RKO (cell line): ENCODE measurements at places on chromosomes 4 and X.

GRCh38 chrX:5490786-5491563, 737.7 kb downstream of the NLGN4X start:
- peak; percentile 27 for DNase-seq

DNA sequence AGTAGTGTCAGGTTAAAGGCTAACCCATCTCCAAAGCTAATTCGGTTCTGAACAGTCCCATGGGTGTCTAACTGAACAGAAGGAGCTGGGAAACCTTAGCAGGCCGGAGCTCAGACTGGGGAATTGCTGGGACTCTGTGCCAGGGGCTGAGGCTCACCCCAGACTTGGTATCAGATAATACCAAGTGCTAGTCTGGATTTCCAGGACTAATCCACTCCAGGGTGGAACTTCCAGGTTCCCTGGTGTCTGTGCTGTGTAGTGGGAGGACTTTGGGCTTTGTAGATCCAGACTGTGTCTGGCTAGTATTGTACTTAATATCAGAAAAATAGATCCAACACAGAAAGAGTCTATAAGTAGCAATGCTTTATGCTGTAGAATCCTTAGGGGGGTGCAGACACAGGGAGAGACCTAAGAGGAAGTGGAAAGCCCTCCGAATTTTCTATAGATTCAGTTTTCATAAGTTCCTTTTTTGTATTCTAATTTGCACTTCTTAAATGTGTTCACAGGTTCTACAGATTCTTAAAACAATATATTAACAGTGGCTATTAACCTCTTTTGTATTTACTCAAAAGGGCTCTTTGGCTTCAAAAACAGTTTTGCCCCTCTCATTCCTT, 4.1 kb downstream of the ZNF827 start:
- no peak for DNase-seq

DNA sequence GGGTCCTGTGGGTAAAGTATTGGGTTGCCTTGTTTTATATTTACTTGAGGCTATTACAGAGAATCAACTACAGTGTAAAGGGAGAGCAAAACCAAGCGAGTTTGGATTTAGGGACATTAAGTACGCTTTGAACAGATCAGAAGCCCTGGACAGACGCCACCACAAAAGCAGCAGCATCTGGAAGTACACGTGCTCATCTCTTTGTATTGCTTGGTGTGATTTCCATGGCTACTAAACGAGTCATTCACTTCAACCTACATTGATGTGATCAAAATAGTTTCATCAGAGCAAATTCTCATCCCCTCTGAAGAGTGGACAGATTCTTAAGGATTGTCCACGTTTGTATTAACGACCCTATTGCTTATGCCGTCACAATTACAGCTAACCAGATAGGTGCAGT, 85.1 kb downstream of the SORBS2 start:
- DNase-seq, result no peak

DNA sequence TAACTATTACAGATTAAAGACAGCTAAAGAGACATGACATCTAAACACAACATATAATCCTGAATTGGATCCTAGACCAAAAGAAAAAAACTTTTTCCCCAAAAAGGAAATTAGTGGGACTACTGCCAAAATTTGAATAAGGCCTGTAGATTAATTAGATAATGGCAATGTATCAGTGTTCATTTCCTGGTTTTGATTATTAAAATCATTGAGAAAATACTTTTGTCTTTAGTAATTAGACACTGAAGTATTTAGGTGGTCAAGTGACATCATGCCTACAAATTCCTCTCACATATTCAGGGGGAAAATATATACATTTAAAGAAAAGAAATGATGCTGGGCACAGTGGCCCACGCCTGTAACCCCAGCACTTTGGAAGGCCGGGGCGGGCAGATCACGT, 10.4 kb upstream of the USO1 start:
- no peak for DNase-seq

DNA sequence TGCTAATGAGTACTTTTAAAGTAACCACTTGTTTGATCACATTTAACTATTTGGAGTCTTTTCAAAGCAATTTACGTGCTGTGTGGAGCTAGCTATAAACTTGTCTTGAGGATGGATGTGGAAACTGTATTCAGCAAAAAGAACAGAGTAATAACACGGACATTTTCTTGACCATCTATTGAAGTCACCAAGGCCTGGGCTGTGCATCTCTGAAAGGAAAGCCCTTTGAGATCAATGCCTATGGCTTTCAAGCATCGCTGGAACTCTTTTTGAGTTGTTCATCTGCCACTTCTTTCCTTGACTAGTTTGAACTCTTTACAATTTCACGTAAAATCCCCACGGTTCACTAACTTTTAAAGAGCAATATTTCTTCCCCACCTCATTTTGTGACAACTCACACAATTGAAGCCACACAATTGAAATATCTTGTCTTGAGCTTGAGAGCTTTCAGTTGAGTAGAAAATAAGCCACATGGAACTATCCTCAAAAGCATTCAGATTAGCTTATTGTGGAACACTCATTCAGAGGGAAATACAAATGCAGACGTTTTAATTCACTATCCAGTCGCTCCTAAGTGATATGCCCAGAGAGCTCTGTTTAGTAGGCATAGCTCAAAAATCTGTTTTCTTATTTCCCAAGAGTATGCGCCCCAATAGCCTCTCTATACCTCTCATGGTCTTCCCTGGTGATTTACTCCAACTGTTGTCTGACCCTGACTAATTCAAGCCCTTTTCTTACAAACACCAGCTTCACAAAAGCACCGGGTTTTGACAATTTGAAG, 134.9 kb upstream of the SLITRK2 start:
- DNase-seq, result no peak

DNA sequence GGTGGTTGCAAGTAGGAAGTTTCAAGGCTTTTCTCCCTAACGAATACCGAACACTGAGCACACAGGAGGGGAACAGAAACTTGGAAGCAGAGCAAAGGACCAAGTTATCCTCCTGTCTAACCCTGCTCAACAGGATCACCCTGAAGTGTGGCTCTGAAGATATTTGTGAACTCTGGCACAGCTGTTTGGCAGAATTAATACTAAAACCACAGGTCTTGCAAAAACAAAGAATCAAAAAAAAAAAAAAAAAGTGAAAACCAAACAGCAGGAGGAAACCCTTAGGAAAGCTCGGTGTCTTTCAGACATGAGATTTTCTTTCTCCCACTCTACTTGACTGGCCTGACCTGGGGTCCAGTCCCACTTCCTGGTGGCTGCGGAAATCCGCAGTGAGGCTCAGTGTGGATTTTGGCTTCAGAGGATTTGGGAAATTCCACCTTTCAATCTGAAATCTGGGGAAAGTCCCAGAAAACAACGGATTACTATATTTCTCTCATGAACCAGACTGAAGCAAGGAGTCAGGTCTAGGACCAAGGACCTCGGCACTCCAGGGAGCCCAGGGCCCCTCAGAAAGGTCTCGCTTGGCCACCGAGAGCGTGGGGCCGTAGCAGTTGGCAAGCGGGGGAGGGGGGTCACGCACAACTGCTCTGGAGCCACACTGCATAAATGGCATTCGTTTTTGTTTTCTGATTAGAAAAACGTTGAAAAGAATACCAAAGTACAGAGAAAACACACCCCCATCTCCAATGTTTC, 867 bp downstream of the TIFA start:
- peak; percentile 46 for DNase-seq

DNA sequence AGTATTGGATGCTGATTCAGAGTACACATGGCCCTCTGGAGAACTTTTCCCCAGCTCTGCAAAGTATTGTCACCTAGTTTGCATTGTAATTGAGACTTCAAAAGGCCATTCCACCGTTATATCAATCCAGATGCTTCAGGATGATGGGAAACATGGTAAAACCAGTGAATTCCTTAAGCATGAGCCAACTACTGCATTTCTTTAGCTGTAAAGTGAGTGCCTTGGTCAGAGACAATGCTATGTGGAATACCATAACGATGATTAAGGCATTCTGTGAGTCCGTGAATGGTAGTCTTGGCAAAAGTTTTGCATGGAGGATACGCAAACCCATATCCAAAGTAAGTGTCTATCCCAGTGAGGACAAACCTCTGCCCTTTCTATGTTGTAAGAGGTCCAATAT, 355.2 kb downstream of the DCAF12L2 start:
- no peak for DNase-seq

GRCh38 chr4:114249976-114250375, 270.5 kb upstream of the ARSJ start:
- DNase-seq, result no peak

DNA sequence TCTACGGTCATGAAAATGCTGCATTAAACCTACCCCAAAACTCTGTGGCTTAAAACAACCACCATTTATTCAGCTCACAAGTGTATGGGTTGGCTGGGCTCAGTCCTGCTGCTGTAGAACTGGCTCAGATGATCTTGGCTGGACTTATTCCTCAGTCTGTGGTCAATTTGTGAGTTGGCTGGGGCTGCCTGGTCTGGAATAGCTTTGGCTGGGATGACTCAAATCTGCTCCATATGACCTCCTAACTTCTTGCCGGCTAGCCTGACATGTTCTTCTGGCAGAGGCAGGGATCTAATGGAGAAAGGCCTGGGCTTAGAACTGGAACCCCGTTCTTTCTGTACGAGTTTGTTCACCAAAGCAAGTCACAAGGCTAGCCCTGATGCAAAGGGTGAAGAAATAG, 71.7 kb downstream of the CFAP299 start:
- no peak for DNase-seq

- DNase-seq, result no peak
Observed at GRCh38 chrX:43899878-43900815, 17.9 kb upstream of the MAOB start.

- DNase-seq, result no peak
Observed at GRCh38 chr4:153374442-153374841, 30.0 kb downstream of the MND1 start.

GRCh38 chr4:115113506-115114106, at the start of gene NDST4:
Gene NDST4, minus strand, starts transcription at chr4:115113620. Its CDS starts 36,584 bp downstream, at chr4:115077036.
- peak; percentile 16 for DNase-seq

- no peak for DNase-seq
Observed at GRCh38 chrX:24463077-24463476, 2.0 kb upstream of the PDK3 start.

- no peak for DNase-seq
Observed at GRCh38 chr4:107253090-107253489, 217.0 kb upstream of the DKK2 start.

DNA sequence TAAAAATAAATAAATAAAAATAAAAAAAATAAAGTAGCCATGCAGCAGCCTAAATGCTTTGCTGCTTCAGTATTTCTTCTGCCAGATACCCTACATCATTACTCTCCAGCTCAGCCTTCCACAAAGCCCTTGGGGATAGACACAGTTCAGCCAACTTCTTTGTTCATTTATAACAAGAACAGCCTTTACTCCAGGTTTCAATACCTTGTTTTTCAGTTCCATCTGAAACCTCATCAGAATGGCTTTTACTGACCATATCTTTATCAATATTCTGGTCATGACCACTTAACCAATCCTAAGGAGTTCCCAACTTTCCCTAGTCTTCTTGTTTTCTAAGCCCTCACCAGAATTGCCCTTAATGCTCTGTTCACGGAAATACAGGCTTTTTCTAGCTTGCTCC, 128.3 kb upstream of the MED14 start:
- DNase-seq, result no peak

DNA sequence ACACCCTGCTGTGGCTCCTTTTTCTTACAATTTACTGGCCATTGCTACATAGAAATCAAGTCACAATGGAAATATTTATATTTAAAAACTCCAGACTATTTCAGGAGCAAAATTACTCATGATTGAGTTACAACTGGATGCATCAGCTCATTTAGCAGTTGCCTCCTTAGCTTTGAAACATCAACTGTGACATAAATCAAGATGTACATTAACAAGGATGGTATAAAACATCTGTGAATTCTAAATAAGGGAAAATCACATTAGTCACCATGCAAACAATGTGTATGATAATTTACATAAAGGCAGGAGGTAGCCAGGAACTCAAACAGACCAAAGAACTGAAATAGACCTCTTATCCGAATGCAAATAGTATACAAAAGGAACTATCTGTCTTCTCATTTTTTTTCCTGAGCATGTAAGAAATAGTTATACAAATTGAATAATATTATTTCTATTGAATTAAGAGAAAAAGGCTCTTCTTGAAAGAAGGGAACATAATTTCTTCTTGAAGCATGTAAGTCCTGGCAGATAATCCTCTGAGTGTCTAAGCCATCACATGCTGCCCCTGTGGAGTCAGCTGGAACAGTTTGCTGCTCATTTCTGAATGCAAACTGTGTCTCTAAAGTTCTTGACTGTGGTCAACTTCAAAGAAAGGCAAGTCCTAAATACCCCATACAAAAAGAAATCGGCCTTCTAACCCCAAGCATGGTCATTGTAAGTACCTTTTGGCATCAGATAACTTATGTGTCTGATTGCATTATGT, 151.2 kb downstream of the NAA11 start:
- DNase-seq, result peak; percentile 7

DNA sequence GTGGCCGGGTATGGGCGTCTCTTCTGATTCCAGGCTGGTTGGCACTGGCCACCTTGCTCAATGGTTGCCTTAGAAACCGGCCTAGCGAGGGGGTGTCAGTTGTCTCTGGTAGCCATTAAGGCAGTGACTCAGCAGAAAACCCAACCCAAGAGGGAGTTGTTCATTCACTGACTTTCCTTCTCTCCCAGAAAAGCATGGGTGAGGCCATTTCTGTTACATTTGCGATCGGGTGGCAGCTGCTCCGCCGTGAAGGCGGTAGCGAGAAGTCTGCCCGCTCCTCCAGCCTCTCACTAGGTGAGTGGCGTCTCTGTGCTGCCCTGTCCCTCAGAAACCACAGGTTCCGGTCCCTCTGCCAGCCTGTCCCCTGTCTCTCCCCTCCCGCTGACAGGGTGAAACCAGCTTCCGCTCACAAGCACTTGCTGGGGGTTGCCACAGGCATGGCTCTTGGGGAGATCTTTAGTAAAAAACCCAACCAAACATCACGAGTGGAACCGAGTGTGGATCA, 17.4 kb downstream of the IRAK1 start:
- no peak for DNase-seq
